ENCODE measurements at places on chromosomes 1 and 21. TPM values are rescaled to one million over a fixed set of nuclear protein-coding genes. Genes with fewer than 3 reads are reported as not detected.

- H3K36me3 ChIP-seq, result no peaks in the 10 kb centered on the region
- H3K4me1 ChIP-seq, result peaks cover 3% of the 10 kb centered on the region
- no peak overlapping the region for H3K27ac ChIP-seq
- no peak overlapping the region for H3K4me3 ChIP-seq
Observed at GRCh38 chr1:150210091-150210490, 25.8 kb downstream of the ANP32E start.

- DNase-seq, result no peak
- no peaks in the 10 kb centered on the region for H3K27me3 ChIP-seq
- no peak overlapping the region for H3K27ac ChIP-seq
Observed at GRCh38 chr1:222095606-222096475, 354.0 kb upstream of the DUSP10 start.

GRCh38 chr1:160997323-160998038 lies 23.5 kb downstream of the F11R start:
- H3K4me1 ChIP-seq, result no peaks in the 10 kb centered on the region
- no peaks in the 10 kb centered on the region for H3K36me3 ChIP-seq
- no peaks in the 10 kb centered on the region for H3K27me3 ChIP-seq
- no peak overlapping the region for H3K4me3 ChIP-seq

GRCh38 chr1:212495766-212496494 lies 63.2 kb downstream of the NENF start:
- no peak overlapping the region for H3K4me3 ChIP-seq
- no peak overlapping the region for H3K27ac ChIP-seq

DNA sequence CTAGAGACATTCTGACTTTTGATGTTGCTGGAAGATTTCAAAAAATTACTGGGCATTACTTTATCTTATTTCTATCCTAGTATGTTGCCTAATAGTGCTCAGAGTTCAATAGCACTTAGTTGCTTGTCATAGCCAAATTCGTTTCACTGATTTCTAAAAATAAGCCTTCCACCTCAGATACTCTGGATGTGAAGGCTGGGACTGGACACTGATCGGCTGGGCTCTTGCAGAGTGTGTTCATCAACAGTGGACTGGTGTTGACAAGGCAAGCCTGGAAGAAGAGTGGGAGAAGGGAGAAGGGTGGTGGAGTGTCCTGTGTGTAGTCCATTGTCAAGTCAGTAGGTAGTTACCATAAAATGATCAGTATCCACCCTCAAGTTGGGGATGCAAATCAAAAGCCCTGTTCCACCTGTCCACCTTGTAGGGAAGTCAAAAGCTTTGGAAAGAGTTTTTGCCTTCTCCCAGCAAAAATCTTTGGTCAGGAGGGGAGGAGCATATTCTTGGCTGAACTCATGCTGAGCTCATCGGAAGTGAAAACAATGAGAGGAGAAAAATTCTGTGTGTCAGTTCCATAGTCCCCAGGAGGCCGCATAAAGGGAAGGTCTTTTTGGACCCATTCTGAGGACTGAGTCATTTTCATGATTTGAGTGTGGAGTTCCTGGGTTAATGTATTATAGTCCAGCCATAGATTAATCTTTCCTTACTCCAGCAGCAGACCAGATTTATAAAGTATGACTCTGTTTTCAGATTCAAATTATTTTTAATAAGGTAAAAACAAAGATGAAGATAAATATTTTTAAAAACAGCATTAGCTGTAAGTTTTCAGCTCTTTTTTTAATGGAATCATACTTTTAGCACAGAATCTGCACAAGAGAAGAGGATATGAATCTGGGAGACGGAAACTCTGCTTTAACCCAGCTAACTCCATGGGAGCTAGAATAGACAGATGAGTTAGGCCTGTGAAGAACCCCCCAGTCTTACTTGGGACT lies 99.5 kb upstream of the BMP8A start:
- H3K27me3 ChIP-seq, result no peaks in the 10 kb centered on the region
- H3K36me3 ChIP-seq, result peaks cover 16% of the 10 kb centered on the region
- H3K4me3 ChIP-seq, result peak overlapping the region; percentile 13

TAS1R1 gene
- total RNA-seq, result not detected

IGSF21 gene
- 2.4 TPM for total RNA-seq
